Iris pigment epithelial cell (primary cell): ENCODE measurements at places on chromosomes 16 and 17.

DNA sequence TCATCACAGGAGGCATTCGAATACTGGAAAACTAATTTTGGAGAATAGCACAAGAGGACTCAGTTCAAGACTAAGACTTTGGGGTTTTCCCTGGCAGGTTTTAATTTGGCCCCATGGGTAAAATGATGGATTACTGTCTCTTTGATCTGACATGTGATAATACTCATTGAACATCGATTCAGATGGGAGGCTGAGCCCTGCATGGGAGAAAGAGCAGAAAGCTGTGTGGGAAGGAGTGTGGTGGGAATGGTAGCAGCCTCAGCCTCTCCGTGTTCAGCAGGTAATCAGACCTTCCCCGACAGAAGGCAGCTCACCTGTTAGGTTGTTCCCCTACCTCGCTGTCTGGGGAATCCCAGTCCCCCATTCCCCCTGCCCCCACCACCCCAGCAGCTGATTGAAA, 124.7 kb upstream of the TNRC6C start:
- DNase-seq, result no peak

GRCh38 chr16:85498607-85499006, 114.5 kb upstream of the GSE1 start:
- no peak for DNase-seq

- DNase-seq, result no peak
Measured at GRCh38 chr17:57468932-57469775, 212.8 kb downstream of the MSI2 start.

DNA sequence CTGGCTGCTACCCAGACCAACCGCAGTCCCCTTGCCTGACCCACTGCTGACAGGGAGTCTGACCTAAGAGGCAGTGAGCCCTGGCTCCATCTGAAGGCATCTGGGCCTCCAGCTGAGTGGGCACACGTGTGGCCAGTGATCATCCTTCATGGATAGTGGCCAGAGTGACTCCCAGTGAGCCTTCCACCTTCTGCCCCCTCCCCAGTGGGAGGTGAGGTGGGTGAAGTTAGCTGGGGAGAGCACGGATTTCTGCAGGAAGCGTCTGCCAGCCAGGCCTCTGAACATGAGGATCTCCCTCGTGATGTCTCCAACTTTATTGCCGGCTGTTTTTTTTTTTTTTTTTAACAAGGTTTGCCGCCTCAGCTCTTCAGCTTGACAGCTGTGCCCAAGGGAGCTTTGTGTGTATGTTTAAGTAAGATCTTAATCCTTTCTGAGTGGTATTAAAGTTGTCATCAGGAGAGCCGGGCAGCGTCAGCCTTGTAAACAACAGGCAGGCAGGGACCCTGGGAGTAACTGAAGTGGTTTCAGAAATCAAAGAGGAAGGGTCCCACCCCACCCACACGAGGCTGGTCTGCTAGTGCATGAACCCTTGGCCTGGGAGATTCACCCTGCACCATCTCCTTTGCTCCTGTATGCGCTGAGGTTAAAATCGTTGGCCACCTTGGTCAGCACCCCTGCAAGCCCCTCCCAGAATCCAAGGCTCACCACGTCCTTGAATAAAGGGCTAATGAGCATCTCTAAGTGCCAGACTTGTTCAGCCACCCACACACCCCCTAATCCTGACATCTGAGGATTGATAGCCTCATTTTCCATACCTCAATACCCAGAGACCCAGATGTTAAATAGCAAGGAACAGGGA, 33.3 kb downstream of the RHBDL3 start:
- DNase-seq, result no peak

- no peak for DNase-seq
Measured at GRCh38 chr16:10387188-10387617, 1.3 kb downstream of the ATF7IP2 start.

DNA sequence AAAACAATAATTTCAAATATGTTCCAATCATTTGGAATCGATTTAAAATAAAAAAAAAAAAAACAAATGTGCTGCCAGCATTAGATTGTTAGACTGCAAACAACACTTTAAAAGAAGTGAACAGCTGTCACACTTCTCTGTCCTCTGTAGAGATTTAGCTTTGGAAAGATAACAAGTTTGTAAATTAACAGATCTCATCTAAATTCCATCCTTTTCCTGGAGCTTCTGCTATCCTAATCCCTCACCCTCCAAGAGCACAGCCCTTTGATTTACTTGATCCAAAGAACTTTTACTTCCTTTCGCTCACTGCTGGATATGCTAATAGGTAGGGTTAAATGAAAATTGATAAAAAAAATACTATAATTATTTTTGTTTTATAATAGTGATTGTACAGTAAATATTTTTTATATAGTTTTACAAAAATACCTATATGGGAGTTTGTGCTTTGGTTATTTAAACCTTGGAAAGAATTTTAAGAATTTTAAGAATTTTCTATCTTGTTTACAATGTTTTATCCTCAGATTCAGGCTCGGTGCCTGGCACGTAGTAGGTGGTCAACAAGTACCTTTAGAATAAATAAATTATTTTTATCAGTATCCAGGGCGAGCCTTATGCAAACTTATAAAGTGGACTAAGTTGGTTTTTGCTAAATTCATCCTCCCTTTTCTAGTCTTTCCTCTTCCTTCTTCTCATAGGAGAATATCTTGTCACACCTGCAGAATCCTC, 21.6 kb downstream of the MAP2K6 start:
- no peak for DNase-seq

GRCh38 chr16:65327346-65327745, 205.5 kb upstream of the CDH11 start:
- DNase-seq, result no peak

- no peak for DNase-seq
Measured at GRCh38 chr16:1895949-1896675, 22.1 kb downstream of the HS3ST6 start.

GRCh38 chr17:69909389-69909788, 165.6 kb upstream of the KCNJ16 start:
- peak; percentile 10 for DNase-seq

DNA sequence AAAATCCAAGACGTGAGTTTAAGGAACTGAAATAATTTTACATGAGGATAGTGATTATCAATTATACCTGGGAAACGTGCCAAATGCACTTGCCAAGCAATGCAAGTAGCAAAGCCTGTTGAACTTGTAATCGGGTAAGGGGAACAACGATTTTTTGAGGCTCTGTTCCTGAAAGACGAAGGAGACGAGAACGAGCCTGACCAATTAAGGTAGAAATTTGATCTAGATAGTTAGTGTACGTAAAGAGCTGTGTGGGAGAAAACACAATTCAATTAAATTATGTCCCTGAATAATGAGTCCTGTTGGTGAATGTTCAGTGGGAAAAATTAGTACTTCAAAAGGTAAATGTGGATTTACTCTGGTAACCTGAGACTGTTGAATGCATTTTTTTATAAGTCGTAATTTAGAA, 17.7 kb upstream of the KCTD5 start:
- no peak for DNase-seq

GRCh38 chr16:9428355-9429005, 337.0 kb downstream of the HAPSTR1 start:
- no peak for DNase-seq

DNA sequence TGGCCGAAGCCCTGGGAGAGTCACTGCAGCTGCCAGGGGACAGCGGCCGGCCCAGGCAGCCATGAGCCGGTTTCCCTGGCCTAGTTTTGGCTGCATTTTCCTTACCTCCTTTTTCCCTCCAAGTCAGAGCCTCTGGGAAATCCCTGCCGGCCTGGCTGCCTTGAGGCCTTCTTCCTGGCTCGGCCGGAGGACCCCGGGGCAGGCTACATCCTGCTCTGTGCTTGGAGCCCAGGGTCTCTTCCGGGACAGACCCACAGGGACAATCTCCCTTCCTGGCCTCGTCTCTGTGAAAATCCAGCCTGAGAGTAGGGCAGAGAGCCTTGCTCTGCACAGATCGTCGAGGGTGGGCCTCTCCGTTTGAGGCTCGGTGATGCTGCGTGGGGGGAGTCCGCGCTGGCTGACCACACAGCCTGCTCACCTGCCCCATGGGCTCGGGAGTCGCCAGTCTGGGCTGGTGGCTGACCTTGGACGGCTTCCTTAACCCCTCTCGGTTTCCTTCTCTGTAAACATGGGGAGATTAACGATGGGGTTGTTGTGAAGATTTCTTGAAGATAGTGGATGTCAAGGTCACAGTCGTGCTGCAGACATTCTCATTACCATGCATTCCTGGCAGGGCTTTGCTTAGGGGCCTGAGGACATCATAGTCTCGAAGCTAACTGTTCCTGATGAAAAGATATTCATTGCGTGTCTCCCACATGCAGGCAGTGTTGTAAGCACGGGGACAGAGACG, 34.8 kb upstream of the CIBAR2 start:
- DNase-seq, result no peak

DNA sequence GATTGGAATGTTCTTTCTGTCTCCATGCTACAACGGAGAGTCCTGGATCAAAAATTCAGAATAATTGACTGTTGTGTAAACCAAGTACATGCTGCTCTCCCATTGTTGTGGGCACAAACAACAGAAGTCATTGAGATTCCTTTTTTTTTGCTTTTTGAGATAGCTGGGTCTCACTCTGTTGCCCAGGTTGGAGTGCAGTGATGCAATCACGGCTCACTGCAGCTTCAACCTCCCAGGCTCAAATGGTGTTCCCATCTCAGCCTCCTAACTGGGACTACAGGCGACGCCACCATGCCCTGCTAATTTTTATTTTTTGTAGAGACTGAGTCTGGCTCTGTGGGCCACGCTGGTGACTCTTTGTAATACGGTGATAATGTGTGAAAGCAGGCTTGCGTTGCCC, 24.5 kb downstream of the NDE1 start:
- no peak for DNase-seq

DNA sequence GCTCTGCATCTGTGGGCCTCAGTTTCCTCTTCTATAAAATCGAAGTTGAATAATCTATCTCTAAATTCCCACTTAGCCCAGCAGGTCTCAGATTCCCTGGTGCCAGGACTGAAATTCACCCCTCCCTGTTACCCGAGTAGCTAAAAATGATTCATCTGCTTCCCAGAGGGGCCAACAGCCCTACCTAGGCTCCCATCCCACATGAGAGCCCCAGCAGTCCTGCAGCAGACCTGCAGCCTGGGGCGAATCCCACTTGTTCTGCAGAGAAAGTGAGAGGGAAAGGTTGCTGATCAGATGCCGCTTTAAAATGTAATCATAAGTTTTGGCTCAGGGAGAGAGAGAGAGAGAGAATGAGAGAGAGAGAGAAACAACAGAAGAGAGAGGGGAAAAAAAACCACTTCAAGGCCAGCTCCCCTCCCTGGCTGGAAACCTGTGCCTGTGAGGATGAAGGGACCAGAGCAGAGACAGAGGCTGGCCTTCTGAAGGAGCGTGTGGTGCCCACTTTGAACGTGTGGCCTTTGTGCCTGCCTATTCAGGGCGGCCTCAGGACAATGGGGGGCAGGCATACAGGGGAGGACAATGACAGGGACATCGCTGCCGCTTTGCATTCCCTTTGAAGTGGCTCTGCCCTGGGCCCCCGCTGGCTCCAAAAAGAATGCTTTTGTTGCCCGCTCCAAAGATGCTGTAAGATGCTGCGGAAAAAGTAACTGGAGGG, 85.2 kb upstream of the NKD1 start:
- DNase-seq, result no peak
